Activated naive CD4-positive, alpha-beta T cell treated with anti-CD3 and anti-CD28 coated beads, Interleukin-2, amount 50 U/mL, for 16 hours (primary cell): ENCODE measurements at places on chromosomes 2 and 18.

GRCh38 chr2:85699325-85699724 is 5.2 kb downstream of the GNLY start:
- DNase-seq = no peak

- DNase-seq = no peak
Measured at GRCh38 chr2:381181-381580, 93.3 kb upstream of the ALKAL2 start.

GRCh38 chr18:45071956-45072355 is 391.3 kb downstream of the SETBP1 start:
- no peak for DNase-seq

DNA sequence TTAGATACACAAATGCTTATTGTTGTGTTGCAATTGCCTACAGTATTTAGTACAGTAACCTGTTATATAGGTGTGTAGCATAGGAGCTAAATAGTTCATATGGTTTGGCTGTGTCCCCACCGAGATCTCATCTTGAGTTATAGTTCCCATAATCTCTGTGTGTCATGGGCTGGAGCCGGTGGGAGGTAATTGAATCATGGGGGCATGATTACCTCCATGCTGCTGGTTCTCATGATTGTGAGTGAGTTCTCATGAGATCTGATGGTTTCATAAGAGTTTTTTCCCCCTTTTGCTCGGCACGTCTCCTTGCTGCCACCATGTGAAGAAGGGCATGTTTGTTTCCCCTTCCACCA is 190.5 kb upstream of the SESTD1 start:
- no peak for DNase-seq

DNA sequence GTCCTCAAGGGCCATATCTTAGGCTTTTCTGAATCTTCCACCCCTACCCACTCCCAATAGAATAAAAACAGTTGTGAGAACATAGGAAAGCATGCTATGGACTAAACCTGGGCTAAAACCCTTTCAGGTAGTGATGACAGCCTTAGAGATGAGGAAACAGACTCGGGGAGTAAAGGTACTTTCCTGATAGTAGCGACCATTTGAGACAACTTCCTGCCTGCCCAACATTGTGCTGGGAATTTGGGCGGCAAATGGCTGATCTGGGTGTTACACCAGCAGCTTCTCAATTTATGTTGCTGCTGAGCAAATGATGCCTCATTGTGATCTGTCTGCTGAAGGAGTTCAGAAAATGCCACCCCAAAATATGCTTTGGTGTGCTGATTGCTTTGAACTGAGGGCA is 66.6 kb downstream of the TMEM17 start:
- DNase-seq = no peak

GRCh38 chr2:172299741-172300140 is 127.6 kb upstream of the ITGA6 start:
- no peak for DNase-seq

DNA sequence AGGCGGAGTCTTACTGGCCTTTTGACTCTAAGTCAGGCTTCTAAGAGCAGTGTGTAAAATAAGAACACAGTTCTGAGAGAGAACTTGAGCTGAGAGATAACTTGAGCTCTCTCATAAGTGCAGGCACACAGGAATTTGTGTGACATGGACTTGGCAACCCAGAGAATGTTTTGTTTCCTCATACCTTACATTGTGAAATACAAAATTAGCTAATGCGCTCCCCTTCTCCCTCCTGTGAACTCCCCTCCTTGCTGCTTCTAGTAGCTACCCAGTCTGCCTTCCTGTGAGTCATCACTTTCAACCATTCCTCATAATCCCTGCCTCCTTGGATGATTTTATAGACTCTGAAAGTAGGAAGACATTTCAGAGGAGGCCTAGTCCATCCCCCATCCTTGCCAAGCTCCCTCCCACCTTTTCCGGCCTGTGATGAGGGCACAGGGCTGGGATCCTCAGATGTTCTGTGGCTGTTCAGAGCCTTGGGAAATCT is 22.6 kb downstream of the FER1L5 start:
- DNase-seq = no peak

GRCh38 chr2:209663656-209664055 is 108.0 kb upstream of the UNC80 start:
- no peak for DNase-seq

DNA sequence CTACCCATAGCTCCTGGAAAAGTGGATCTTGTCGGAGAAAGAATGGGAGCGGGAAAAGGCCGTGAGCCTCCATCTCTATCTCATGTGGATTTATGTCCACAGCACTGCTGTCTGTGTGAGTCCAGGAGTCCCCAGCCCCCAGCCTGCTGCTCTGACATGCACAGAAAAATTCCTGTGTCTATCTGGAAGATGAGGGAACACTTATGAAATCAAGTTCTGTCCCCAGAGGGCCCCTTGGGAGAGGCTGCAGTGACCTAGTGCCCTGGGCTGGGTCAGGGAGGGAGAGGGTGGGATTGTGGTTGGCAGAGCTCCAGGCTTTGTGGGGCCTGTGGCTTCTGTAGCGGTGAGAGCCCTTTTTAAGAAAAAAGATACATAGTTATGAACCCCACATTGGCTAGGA is 37.6 kb downstream of the HJURP start:
- no peak for DNase-seq

- DNase-seq = peak; percentile 62
Measured at GRCh38 chr2:102147935-102148334, 5.4 kb downstream of the IL1R1 start.

DNA sequence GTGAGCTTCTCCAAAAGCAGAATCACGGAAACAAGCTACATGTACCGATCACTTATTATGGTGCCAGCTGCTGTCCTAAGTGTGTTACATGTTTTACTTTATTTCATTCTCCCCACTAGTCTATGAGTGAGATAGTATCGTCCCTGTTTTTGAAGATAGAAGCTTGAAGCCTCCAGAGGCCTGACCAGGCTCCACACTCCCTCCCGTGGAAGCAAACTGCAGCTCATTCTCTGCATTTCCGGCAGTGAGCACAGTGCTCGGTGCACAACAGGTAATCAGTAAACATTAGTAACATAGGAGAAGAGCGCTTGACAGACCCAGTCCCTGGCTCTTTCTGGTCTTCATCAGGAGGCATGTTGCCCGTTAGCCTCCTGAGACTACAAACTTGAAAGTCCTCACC is 72.9 kb downstream of the ZBTB7C start:
- DNase-seq = no peak

GRCh38 chr2:207933396-207934065 is 91.8 kb downstream of the PLEKHM3 start:
- no peak for DNase-seq

GRCh38 chr18:49565612-49566011 is 3.8 kb downstream of the LIPG start:
- no peak for DNase-seq

DNA sequence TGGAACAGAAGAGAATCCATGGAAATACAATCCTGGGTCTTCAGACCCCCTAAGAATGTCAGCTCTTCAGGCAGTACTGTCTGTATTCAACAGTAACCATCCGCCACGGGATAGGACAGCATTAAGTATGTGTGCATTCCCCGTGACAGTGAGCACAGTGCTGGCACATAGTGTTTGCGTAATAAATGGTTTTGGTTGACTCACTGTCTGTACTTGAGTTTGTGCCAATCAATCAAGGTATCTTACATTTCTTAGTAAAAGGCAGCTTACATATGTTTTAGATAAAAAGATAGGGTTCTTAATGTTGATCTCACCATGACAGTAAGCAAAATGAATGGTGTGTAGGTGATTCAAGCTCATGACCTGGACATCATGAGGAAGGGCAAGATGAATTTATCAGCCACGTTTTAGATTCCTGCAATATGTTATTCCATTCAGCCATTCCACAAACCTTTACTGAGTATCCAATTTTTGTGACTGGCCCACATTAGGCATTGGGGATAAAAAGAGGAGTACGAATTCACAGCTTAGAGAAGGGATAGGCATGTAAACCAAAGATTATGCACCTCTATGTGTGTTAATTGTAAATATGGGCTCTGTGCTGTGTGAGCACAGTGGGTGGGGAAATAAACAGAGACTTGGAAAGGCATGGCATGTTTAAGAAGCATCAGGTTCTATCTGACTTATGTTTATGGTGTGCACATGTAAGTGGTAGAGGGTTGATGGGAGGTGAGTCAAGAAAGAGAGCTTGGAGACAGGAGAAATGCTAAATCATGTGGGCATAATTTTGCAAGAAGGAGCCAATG is 258.8 kb downstream of the SLC8A1 start:
- no peak for DNase-seq

DNA sequence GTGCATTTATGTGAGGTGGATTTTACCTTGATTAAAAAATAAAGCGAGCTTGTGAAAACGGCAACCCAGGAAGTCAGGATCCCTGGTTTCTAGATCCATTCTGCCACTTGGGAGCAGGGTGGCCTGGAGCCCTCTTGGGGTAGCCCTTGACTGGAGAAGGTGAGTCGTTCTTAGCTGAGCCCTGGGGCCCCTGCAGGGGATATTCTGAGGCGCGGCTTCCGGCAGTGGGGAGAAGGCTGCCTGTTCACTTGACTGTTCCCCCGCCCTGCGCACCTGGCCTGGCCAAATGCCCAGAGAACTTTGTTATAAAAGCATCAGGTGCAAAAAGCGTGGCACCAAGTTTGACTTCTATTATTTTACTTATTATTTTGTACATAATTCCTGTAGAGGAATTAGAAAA is 221.9 kb downstream of the DYSF start:
- no peak for DNase-seq

- DNase-seq = no peak
Measured at GRCh38 chr2:16978301-16978700, 312.7 kb upstream of the CYRIA start.

- DNase-seq = no peak
Measured at GRCh38 chr18:48860269-48861180, 90.2 kb downstream of the SMAD7 start.

- DNase-seq = no peak
Measured at GRCh38 chr18:41644466-41644865, 310.6 kb upstream of the PIK3C3 start.

DNA sequence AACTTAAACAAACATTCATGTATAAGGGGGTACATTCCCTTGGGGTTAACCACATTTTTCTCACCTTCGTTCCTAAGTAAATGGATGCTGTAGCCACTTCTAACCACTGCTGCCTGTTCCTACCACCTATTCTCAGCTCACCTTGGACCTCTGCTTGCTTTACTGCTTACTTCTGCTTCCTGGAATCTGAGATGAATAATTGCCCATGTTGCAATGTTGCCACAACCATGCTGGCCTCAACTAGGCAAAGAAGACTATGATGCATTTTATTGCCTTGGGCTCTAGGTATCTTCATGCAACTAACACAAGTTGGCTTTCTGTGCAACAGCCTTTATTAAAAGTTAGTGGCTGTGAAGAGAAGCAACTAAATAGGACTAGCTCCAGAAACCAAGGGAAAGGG is 106.3 kb upstream of the TCF4 start:
- DNase-seq = no peak
